ENCODE measurements at places on chromosomes 12 and 14.

DNA sequence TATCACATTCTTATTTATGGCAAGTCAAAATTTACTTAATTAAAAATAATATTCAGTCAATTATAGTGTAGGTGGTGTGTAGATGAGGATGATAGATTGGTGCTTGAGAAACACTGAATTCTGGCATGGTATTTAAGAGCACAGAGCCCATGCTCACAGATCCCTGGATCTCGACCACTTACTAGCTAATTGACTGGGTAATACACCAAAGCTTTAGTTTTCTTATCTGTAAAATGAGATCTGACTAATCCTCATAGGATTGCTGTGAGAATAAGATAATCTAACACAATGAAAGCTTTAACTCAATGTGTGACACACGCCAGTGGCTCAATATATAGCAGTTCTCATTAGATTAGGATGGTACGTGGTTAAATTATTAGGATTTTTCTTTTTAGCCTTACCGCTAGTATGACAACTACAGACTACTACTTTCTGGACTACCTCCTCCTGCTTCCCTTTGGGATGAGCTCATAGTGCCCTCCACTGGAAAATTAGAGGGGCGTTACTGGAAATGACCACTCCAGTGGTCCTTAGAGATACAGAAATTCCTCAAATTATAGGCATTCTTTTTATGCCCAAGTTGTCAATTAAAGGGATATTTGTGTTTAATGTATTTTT, 482.8 kb upstream of the TBX3 start:
- DNase-seq = no peak

- no peak for DNase-seq
Measured at GRCh38 chr12:262113-262512, 523 bp downstream of the SLC6A13 start.

- DNase-seq = no peak
Measured at GRCh38 chr14:81392052-81392451, 8.1 kb downstream of the STON2 start.

- DNase-seq = no peak
Measured at GRCh38 chr14:57199921-57200320, 68.8 kb downstream of the EXOC5 start.

DNA sequence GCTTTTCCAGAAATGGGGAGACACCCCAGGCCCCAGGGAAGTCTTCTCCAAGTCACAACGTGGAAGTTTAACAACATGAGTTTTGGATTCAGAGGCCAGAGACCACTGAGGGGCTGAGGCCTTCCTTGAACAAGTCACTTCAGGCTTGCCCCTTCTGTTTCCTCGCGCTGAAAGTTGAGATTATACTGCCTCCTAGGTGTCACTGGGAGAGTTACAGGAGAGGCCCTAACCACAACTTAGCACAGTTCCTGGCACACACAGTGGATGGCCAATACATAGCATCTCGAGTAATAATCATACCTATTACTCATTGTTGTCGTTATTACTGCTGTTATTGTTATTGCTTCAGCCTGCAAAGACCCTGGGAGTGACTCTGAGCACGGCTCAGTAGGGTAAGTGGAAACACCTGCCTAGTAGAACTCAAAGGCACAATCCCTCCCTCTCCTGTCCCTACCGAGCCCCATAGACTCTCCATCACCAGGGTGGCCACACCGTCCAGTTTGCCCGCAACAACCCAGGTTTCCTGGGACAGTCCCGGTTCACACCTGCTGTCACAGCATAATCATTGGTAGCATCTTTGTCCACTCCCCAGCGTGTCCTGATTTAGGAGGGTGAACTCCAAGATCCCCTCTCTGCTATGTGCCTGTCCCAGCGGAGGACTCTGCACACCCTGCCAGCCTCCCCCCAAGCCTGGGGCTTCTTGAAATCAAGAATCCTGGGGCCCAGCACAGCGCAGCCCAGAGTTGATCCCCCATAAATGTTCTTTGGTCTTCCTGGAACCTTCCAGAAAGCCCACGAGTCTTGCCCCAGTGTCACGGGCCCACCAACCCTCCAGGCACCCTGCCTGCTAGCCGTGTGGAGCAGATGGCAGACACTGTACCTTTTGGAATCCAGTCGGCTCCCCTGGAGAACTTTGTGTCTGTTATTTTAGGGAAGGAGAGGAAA, 85.0 kb downstream of the SYNE3 start:
- peak; percentile 11 for DNase-seq

DNA sequence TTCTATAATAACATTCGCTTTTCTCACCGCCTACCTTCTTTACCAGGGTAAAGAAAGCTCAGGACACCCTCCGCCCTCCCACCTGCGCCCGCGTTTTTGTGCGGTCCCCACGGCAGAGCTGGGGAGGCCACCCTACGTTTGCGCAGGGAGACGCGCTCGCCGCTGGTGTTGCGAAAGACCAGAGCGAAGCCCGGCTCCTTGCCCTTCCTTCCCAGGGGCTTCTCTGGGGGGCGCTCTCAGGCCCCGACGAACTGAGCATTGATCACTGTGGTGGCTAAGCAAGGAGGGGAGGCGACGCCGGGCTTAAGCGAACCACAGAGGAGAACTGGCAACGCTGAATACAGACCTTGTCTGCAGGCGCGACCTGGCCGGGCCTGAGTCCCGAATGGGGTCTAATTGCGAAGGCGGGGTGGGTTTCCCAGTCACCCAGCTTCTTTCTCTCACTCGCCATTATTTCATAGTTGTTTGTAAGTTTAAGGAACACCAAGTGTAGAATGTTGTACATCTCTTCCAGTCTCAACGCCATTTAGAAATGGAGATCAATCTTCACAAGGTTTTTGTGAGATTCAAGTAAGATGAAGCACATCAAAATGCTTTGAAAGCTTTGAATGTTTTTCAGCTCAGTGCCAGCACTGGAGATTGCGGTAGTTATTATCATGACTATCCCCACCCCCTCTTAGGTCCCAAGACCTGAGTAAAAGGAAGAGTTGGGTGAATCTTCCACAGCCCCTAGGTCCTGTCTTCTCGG, 1.7 kb upstream of the NKX2-1 start:
- no peak for DNase-seq

DNA sequence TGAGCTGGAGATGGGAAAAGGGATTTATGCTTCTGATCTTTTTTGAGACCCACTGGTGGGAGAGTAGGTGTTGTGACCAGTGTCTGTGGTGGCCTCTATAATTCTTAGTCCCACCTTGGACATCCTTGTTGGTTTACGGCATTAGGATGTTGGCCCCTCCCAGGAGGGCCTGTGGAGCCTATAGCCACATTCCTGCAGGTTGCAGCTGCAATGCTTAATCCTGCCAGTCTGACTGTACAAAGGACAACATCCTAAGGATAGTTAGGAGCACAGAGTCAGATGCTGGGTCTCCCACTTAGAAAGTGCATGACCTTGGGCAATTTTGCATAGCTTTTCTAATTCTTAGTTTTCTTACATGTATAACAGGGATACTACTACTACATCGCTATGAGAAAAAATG, 150.9 kb upstream of the SLC38A2 start:
- DNase-seq = no peak

DNA sequence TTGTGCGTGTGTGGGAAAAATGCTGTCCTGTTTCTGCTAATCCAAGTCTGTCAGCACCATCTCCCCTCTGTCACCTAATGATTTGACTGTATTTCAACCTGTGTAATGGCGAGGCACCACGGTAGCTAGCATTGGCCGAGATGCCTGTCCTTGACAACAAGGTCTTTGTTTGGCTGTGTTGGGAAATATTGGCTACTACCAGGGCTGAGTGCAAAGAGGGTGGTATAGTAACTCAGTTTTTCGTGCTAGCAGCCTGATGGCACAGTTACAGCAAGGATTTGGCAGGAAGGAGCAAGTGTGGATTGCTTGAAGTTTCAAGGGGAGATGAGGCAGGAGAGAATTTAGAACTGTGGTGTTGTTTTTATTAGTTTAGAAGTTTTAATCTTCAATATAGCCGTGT, 440.3 kb upstream of the RGS6 start:
- no peak for DNase-seq

GRCh38 chr12:10720974-10721650, 2.0 kb downstream of the YBX3 start:
- no peak for DNase-seq

- DNase-seq = no peak
Measured at GRCh38 chr12:92337128-92337527, 191.5 kb upstream of the BTG1 start.

- DNase-seq = no peak
Measured at GRCh38 chr14:93034671-93034994, 81.1 kb downstream of the ITPK1 start.

- no peak for DNase-seq
Measured at GRCh38 chr12:130240831-130241590, 78.7 kb downstream of the FZD10 start.
